ENCODE measurements at places on chromosomes 3 and 15. TPM values are rescaled to one million over a fixed set of nuclear protein-coding genes. Genes with fewer than 3 reads are reported as not detected.

FBXO40 gene
- polyA plus RNA-seq, result 0.02 TPM

CAPN3 gene
- 26.3 TPM for polyA plus RNA-seq

AHSG gene
- 90.9 TPM for polyA plus RNA-seq

DNA sequence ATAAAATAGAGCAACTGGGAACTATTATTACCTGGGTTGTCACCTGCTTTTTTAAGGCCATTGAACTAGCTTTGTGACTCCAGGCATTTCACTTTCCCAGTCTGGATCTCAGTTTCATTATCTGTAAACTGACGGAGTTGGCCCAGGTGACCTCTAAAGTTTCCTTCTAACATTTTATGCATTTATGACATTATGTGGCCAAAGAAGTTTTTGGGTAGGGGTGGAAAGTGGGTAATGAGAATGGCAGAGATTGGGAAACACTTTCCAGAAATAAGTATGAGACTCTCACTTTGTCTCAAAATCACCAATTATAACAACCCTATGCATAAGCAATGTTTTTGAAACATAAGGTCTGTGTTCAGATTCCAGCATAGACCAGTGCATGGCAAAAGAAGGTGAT, 99.1 kb upstream of the ARHGEF3 start:
- DNase-seq, result no peak

DNA sequence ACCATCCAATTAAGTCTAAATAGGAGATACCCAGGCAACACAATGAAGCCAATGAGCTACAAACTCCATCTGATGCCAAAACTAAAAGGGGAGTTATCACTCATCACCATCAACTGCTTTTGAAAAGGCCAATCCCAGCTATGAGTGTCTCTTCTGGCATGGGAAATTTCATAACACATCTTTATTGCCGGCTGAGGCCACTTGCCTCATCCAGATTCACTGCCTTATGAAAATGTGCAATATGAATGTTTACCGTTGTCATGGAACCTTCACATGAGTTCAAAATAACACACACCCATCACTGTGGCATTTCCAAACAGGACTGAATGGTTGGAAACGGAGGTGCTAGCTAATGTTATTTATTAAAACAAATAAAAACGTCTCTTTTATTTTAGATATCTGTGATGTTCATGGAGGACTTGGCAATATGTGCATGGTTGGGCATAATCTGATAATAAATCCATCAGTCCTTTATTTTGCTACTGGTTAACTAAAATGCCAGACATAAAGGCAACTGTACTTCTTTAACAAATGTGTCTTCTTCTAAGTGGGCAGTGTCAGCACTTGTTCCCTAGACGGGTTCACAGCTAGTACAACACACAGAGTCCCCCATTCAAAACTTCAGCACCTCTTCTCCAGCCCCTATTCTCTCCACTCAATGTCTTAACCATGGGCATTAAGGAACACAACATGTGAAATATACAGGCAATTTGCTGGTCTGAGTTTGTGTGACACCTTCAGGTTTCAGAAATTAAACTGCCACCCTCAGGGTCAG, 143.9 kb downstream of the MAGI1 start:
- DNase-seq, result no peak

DNA sequence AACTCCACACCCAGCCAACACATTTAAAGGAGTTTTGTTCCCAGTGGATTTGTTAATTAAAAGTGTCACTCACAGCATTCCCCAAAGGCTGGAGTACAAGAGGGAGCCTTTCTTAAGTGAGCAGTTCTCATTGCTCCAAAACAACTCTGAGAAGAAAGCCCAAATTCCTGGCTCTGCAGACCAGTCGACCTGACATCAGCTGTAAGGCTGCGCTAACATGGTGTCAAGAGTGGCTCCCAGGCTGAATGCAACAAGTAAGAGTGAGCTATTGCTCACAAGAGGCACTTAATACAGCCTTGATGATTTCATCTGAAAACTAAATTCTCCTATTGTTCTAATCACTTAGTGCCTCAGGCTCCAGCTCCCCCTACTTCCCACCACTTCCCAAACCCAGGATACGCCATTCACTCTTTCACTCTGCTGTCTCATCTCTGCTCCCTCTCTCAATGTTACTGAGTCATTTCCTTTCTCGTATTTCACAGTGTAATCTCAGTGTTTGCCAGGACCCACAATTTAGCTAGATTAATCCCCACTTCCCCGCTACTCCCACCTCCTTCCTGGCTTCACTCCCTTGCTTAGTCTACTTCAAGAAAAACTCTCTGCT, 81.8 kb downstream of the WWTR1 start:
- DNase-seq, result no peak

DNA sequence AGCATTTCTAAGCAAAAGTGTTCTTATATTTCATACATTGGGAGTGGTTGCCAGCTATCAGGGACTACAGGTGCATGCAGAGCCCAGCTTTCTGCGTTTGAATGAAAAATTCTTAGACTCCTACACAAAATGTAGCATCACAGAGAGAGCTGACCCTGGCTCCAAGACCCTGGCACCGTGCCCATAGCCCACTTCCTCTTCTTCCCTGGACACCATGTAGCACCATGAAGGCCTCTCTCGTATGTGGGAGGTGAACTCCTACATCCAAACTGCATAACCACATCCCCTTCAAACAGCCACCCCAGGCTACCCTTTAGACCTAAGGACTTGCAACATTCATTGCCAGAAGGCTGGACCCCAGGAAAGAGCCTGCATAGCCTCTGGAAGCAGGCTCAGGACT, 35.8 kb upstream of the ATOSA start:
- no peak for DNase-seq

DNA sequence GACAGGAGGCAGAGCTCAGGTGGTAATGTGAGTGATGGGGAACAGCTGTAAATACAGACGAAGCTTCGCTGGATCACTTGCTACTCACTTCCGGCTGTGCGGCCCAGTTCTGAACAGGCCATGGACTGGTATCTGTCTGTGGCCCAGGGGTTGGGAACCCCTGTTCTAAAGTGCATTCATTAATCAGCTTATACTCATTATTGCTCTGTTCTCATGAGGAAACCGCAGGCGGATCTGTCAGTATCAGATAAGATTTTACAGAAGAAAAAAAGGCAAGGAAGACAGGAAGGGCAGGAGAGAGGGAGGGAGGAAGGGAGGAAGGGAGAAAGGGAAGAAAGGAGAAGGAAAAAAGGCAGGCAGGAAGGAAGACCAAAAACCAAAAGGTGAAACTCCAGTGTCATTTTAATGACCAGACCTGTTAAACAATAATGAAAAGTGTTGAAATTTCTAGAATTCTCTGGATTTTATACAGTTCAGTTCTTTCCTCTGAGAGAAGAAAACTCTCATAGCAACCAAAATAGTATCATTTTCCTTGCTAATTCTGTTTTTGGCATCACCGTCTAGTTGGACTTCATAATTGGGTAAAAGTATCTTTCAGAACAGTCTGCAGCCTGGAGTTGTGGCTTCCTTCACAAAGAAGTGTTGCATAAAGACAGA, 128.0 kb upstream of the PROK2 start:
- no peak for DNase-seq

- DNase-seq, result no peak
Measured at GRCh38 chr3:112770032-112770626, 76.5 kb downstream of the CD200R1L start.

- no peak for DNase-seq
Measured at GRCh38 chr3:137692803-137693431, 71.2 kb upstream of the SOX14 start.
